ENCODE measurements at places on chromosomes 12 and 14. TPM values are rescaled to one million over a fixed set of nuclear protein-coding genes. Genes with fewer than 3 reads are reported as not detected.

DNA sequence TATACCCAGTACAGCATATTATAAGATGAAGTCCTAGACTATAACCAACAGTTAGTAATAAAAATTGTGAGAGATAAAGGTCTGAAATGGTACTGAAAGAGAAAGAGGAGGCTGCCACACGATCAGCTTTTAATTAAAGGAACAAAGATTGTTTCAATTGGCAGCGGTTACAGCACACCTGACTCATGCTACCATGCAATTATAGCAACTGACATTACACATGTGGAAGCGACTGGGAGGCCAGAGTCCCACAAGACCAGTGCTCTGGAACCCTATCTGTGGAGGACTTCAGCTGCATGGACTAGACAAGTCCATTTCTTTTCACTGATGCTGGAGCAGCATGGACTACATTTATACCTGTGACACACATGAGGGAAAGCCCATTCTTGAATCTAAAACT lies 55.2 kb downstream of the SEL1L start:
- no peaks in the 10 kb centered on the region for H3K4me1 ChIP-seq
- peaks cover 53% of the 10 kb centered on the region for H3K36me3 ChIP-seq
- H3K27me3 ChIP-seq, result no peaks in the 10 kb centered on the region
- H3K27ac ChIP-seq, result no peak overlapping the region
- no peak overlapping the region for H3K4me3 ChIP-seq

DNA sequence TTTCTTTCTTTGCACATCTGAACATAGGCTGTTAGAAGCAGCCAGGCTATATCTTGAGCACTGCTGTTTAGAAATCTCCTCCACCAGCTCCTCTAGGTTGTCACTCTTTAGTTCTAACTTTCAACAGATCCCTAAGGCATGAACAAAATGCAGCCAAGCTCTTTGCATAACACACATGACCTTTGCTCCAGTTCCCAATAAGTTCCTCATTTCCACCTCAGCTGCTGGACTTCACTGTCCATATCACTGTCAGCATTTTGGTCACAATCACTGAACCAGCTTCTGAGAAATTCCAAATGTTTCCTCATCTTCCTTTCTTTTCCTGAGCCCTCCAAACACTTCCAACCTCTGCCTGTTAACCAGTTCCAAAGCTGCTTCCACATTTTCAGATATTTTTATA lies 27.6 kb upstream of the C14orf132 start:
- H3K4me1 ChIP-seq, result no peaks in the 10 kb centered on the region
- H3K27ac ChIP-seq, result no peak overlapping the region
- H3K4me3 ChIP-seq, result no peak overlapping the region
- DNase-seq, result no peak
- H3K36me3 ChIP-seq, result no peaks in the 10 kb centered on the region

GRCh38 chr14:89773151-89773550 lies 181.4 kb downstream of the EFCAB11 start:
- H3K4me3 ChIP-seq, result no peak overlapping the region
- H3K27me3 ChIP-seq, result no peaks in the 10 kb centered on the region
- no peaks in the 10 kb centered on the region for H3K36me3 ChIP-seq
- no peak overlapping the region for H3K27ac ChIP-seq

The NRIP2 gene
- not detected for total RNA-seq

The APEX1 gene
- 60.6 TPM for total RNA-seq

The CCDC85C gene
- 9.0 TPM for total RNA-seq

Data from GM23248 (cell line).